ENCODE measurements at places on chromosomes 7 and 10. TPM values are rescaled to one million over a fixed set of nuclear protein-coding genes. Genes with fewer than 3 reads are reported as not detected.

SLC18A3 gene
- polyA plus RNA-seq: not detected

DNA sequence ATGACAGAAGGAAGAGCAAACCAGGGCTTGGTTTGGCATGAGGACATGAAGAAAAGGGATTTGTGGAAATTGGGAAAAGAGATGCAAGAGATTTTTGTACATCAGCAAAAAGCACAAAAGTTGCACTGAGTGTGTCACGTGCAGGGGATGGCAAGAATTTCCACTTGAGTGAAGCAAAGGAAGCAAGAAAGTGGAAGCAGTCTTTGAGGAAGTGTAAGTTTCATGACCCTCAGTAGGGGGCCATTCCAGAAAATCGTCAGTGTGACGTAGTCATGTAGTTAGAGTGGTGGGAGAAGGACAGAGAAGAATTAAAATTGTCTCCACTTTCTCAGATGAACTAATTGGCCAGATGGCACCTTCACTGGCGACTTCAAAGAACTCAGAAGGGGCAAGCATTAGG is 123.3 kb upstream of the FZD1 start:
- no peak for DNase-seq

DNA sequence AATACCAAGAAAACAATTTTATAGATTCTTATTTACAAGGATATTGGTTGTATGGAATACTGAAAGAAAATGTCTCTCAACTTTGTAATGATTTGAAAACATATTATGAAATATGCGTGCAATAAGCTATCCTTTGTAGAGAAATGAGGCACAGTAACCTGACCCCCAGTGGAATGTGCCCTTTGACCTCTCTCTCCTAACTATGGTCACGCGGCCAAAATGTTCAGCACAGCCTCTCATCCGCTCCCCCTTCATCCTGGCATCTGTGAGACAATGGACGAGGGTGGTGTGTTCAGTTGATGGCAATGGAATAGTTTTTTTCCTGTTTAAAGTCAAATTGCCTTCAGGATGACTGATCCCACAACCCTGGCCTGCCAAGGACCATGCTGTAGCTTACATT is 13.3 kb downstream of the BEND7 start:
- no peak for DNase-seq

MAGI2 gene
- 1.2 TPM for polyA plus RNA-seq

DNA sequence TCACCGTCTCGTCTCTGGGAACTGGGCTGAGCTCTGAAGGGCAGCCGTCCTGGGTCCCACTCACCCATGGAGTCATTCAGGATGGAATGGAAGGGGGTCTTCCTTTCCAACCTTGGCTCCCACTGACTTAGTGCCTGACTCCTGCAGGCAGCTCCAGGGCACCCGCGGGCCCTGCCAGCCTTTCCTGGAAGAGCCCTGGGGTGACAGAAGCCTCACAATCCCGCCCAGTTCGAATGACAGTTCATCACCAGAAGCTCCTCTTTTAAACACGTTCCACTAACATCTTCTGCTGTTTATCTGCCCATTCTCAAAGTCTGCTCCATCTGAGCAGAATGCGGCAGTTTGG is 110.6 kb downstream of the TNS3 start:
- DNase-seq: no peak

DNA sequence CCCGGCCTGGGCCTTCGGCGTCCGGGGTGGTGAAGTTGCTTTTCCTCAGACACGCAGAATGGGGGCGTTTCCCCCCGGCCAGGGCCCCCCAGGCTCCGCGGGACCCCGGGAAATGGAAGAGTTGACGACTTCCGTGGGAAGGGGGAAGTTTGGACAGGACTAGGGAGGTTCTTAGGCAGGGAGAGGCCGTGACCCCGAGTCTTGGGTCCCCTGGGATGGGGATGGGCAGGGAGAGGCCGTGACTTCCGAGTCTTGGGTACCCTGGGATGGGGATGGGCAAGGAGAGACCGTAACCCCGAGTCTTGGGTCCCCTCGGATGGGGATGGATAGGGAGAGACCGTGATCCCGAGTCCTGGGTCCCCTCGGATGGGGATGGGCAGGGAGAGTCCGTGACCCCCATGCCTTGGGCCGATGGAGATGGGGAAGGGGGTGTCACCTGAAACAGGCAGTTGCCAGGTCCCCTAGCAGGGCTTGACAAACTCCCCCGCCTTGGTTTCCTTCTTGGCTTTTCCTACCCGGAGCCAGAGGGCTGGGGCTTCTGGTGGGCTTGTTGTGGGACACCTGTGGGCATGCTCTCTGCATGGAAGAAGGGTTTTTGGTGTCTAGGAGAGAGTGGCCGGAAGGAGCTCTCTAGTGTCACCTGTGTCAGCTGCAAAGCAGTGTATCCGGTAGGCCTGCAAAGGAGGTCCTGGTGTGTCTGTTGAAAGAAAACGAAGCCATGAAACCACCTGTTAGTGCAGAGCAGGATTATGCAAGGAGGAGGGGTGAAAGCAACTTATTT is 1.1 kb downstream of the TRRAP start:
- DNase-seq: no peak

GRCh38 chr7:17546592-17546991 is 248.1 kb downstream of the AHR start:
- no peak for DNase-seq

GRCh38 chr7:127953423-127954356 is 77.5 kb downstream of the LRRC4 start:
- DNase-seq: no peak

VPS41 gene
- 15.7 TPM for polyA plus RNA-seq

OR2A1 gene
- not detected for polyA plus RNA-seq

DNA sequence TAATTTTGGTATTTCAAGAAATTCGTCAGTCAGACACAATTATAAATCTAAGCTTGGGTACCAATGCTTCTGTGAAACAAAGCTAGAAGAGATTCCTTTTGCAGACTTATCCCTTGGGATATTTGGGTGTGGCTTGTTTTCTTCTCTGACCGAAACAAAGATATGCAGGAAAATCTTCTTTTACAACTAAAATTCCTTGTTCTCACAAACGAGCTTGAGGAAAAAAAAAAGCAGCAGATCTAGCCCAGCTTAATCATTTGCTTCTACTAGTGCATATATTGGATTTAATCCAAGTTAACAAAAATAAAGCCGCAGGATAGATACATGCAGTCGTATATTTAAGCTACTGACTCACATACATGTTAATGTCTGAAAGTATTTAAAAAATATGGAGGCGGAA is 104.2 kb downstream of the PRTFDC1 start:
- DNase-seq: no peak

DNA sequence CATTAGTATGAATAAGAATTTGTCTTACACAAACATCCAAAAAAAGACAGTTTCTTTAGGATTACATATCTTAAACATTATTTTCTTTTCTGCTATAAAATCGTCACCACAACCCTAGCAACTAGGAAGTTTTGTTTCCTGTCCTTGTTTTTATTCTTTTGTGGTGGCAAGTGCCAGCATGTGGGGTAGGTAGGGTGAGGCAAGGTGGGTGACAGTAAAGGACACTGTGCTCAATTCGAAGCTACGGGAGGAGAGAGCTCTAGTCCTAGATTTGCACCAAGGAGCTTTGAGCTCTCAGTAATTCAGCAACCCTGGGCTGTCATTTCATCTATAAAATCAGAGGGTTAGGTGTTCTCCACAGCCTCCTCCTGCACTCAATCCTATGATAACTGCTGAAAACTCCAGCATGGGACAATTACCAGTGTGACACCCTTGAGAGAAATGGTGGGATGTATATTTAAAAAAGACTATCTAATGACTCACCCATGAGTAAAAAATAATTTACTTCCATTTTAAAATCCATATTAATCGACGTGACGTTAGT is 187.1 kb downstream of the FAM107B start:
- DNase-seq: no peak

DNA sequence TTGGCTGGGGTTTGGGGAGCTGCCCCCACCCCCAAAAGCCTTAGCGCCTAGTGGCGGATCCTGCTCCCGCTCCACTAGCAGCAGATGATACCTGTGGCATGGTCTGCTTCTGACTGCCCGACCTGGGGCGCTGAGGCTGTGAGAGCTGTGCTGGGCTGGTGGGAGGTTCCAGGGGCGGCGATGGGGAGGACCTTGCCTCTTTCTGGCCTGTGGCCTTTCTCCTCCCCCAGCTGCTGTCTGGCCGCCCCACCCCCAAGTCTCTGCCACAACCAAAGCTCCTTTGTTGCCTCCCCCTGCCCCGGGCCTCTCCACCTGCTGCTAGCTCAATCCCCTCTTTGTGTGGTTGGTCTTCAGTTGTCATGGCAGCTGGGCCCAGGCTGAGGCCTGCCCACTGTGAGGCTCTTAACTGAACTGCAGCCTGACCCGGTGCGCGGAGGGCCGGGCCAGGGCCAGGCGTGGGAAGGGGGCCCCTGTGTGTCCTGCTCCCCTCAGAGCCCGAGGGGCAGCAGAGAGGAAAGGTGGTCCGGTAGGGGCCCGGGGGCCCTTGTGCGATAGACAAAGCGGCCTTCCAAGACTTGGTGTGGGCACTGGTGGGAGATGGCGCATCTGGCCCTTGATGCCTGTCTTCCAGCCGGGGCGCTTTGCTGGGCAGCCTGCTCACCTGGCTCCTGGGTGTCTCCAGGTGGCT is 4.7 kb downstream of the ZNF775 start:
- no peak for DNase-seq

- DNase-seq: no peak
Observed at GRCh38 chr7:68429411-68430117, 1168.7 kb upstream of the AUTS2 start.

DNA sequence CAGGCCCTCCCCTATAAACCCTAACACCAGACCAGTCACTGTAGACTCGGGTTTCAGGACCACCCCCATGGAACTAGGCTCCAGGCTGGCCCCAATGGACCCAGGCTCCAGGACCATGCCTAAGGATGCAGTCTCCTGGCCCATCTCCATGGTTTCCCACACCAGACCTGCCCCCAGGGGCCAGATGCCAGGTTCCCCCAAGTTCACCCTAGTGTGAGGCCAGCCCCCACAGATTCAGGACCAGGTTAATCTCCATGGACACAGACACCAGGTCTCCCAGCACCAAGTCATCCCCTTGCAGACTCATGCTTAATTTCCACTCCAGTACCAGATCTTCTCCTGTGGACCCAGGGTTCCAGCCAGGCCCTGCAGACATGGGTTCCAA is 103.8 kb upstream of the LANCL2 start:
- DNase-seq: no peak

DNA sequence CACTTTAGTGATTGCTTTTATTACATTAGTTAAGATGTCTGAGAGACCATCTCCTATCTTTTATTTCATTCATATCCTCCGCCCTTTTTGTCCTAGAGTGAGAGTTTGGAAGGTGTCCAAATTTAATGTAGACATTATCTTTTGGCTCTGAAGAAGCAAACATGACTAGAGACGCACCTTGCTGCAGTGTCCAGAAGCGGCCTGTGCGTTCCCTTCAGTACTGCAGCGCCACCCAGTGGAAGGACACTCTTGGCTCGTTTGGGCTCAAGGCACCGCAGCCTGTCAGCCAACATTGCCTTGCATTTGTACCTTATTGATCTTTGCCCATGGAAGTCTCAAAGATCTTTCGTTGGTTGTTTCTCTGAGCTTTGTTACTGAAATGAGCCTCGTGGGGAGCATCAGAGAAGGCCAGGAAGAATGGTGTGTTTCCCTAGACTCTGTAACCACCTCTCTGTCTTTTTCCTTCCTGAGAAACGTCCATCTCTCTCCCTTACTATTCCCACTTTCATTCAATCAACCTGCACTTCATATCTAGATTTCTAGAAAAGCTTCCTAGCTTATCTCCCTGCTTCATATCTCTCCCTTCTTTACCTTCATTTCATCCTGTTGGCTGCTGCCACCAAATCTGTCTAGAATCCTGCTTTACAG is 10.4 kb upstream of the CLCN1 start:
- no peak for DNase-seq

ADD3 gene
- 52.0 TPM for polyA plus RNA-seq

SPDYE2 gene
- polyA plus RNA-seq: not detected

LMOD2 gene
- polyA plus RNA-seq: not detected

CPN1 gene
- not detected for polyA plus RNA-seq

DNA sequence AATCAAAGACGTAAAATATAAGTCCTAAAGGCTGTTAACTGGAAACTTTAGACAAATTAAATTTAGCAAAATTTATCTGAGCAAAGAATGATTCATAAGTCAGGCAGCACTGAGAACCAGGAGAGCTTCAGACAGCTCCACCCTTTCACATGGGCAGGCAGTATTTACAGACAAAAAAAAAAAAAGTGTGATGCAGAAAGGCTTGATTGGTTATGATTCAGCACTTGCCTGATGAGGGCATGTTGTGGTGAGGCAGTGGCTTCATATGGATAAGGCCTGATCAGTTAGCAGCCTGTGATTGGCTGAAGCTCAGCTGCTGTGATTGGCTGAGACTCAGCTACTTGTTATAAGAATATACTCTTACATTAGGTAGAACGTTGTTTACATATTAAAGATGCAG is 495.4 kb upstream of the POM121L12 start:
- DNase-seq: no peak

GRCh38 chr10:52568309-52568708 is 204.3 kb downstream of the MBL2 start:
- DNase-seq: no peak

DNA sequence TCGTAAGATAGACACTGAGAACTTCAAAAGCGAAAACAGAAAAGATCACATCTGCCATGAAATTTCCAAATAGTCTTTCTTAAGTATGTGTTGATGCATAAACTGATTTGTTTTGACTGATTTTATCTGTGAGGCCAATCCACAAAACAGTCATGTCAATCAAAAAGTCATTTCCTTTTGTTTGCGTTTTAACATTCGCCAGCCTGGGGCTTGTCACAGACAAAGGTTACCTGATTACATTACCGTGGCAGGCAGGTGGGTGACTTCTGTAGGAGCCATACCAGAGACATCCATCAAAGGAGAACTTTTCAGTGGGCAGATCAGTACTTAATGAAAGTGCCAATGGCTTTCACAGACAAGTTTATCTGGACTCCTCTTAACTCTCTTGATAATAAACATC is 45.5 kb upstream of the BET1 start:
- DNase-seq: no peak

- no peak for DNase-seq
Observed at GRCh38 chr7:22587322-22587721, 87.3 kb upstream of the STEAP1B start.

GRCh38 chr7:157441023-157441399 is 104.2 kb downstream of the DNAJB6 start:
- no peak for DNase-seq

- no peak for DNase-seq
Observed at GRCh38 chr7:146115851-146116520, 615 bp upstream of the CNTNAP2 start.

- no peak for DNase-seq
Observed at GRCh38 chr7:52017802-52018679, 701.4 kb upstream of the COBL start.

DNA sequence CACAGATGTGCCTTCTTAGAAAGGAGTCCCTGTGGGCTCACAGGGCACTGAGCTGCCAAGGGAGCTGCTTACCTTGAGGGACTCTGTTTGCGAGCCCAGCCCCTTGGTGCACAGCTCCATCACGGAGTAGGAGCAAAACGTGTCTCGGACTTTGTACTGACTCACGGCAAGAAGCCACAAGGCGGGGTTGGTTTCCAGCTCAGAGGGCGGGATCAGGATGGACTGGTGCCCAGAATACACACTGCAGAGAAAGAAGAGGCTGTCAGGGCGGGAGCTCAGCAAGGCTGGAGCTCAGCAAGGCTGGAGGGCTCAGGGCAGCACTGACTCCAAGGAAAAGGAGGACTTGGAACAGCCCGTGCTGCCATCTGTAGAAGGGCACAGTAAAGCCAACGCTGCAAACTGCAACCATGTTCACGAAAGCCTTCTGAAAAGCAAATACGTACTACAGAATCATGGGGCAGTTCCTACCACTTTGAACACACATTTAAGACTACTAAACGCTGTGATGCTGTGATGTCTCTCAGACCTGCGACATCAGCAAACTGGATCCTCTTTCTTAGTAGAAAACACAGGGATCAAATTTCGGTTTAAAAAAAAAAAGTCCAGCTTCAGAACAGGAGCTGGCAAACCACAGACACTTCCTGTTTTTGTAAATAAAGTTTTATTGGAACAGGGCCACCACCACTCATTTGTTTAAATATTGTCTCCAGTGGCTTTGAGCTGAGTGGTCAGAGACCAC is 194.3 kb downstream of the ZMYND11 start:
- peak; percentile 83 for DNase-seq
